Stimulated activated CD8-positive, alpha-beta memory T cell treated with anti-CD3 and anti-CD28 coated beads, Interleukin-7, amount 100 ng/mL, for 1 hour (primary cell): ENCODE measurements at places on chromosomes 6 and 20.

DNA sequence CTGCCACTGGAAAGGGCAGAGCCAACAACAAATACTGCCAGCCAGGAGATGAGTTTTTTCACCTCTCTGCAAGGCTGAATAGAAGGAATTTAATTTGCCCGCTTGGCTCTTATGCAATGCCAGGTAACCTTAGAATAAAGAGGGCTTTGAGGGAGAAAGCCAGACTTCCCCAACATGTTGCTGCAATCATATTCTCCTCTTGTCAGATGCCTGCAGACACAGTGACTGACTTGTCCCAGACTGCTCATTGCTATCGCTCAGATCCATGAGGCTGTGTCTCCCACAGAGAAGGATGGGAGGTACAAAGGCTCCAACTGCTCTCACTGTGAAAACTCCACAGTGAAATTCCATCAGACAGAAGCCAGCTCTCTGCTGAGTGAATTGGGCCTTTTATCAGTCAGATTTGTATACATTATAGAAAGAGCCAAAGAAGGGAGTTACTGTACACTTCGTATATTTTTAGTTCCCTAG is 517.0 kb upstream of the ID4 start:
- no peak for DNase-seq

GRCh38 chr6:69012211-69012610 is 377.1 kb downstream of the ADGRB3 start:
- DNase-seq: no peak

GRCh38 chr6:90298459-90299053 is 1.9 kb upstream of the BACH2 start:
- no peak for DNase-seq

DNA sequence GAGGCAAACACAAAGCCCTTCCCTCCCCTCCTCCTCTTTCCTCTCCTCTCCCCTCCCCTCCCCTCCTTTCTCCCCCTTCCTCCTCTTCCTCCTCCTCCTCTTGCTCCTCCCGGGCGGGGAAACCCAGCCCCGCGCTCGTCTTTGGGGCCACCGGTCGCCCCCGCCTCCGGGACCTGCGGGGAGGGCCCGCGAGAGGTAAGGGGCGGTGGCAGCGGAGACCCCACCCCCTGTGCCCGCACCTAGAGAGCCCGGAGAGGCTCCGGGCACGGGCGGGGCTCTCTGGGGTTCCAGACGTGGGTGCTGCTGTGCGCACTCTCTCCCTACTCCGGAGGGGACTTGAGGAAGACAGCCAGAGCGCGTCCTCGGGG is at the start of gene RIN2:
RIN2 (plus strand) TSS at position 126 of the 368 bp plus-strand sequence. CDS start 131,344 bp downstream, outside the sequence.
- no peak for DNase-seq

DNA sequence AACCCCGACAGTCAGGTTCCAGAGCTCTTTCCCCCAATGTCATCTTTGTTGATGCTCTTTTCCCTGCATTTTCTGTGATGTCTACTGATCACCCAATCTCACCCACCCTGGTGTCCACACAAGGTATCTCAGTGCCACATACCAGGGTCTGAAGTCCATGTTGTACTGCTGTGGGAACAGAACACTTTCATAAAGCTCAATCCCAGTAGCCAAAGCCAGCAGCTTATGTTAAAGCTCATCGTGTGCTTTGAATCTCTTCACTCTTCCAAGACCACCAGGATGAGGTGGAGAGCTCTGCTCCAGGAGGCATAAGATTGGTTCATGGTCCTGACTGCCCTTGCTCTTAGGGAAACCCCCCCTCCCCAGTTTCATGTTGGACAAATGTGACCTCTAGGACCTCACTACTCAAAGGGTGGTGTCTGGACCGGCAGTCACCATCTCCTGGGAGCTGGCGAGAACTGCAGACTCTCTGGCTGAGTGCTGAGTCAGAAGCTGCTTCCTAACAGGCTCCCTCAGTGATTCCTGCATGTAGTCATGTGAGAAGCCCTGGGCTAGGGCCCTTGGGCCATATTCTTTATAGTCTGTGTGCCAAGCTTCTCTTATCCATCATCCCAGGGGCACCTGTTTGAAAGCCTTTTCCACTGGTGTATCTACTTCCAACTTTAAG is 13.4 kb upstream of the CPNE5 start:
- DNase-seq: no peak

GRCh38 chr20:22381812-22382416 is 202.5 kb downstream of the FOXA2 start:
- no peak for DNase-seq

DNA sequence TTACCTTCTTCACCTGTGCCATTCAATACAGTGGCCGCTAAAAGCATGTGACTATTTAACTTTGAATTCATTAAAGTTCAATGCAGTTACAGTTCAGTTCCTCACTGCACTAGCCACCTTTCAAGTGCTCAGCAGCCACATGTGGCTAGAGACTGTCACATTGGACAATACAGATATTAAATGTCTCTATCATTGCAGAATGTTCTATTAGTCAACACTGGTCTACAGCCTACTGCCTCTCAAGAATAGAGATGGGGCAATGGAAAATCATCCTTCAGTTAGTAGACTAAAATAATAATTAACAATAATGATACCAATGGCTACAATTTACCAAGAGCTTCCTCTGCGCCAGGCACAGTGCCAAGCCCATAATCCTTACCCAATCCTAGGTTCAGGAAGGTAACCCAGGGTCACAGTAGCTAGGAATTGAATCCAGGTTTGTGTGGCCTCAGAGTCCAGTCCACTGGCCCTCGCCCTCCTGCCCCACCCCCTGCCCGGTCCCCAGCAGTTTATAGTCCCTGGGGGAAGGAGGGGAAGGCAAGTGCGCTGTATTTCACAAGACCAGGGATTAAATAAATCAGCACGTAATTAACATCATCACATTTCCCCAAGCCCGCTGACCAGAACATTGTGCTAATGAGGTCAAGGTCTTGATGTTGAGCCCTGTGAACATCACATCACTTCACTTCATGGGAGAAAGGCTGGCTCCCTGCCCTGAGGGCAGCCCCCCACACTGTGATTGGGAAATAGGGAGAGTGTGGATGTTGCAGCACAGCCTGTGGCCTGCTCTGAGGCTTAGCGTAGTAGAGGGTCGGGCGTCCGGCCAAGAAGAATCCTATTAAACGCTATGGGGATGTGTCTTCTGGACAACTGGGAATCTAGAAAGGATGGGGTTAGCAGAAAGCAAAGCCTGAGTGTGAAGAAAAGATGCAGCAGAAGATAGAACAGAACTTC is 147.2 kb downstream of the VEGFA start:
- DNase-seq: no peak

- DNase-seq: no peak
These were observed 17.4 kb downstream of the TMEM242 start for GRCh38 chr6:157305670-157306653.

DNA sequence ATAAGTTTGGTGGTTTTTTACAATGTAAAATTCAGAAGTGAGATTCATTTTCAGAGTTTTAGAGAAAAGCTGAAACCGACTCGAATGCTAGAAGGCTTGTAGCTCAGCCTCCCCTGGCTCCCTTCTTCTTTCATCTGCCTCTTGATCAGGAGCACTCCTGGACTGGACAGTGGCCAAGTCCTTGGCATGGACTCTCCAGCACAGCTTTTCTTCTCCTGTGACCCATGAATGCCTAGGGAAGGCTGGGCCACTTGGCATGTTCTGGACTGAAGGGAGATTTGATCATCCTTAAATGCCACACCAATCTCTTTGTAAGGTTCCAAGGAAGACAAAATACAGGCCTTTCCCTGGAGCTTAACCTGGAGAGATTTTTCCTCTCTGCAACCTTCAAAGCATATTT is 384.0 kb upstream of the SASH1 start:
- no peak for DNase-seq

- DNase-seq: no peak
These were observed 36.3 kb upstream of the FAM83D start for GRCh38 chr20:38889792-38890496.

- DNase-seq: no peak
These were observed 10.9 kb upstream of the BCKDHB start for GRCh38 chr6:80095600-80095999.

GRCh38 chr6:169452869-169453620 is 199.4 kb upstream of the THBS2 start:
- DNase-seq: no peak

GRCh38 chr6:93272211-93272610 is 147.1 kb downstream of the EPHA7 start:
- DNase-seq: no peak
